ENCODE measurements at places on chromosomes 16 and 17. TPM values are rescaled to one million over a fixed set of nuclear protein-coding genes. Genes with fewer than 3 reads are reported as not detected.

The COPZ2 gene
- 107 TPM for polyA plus RNA-seq

The TCAP gene
- polyA plus RNA-seq = 0.12 TPM

The CNTD1 gene
- polyA plus RNA-seq = 0.09 TPM

The ECI1 gene
- polyA plus RNA-seq = 32.4 TPM

The TMEM204 gene
- 6.2 TPM for polyA plus RNA-seq

The MON1B gene
- polyA plus RNA-seq = 14.4 TPM

The KRT31 gene
- not detected for polyA plus RNA-seq

The NPIPB12 gene
- 12.8 TPM for polyA plus RNA-seq

The MRC2 gene
- 61.6 TPM for polyA plus RNA-seq

The CNTNAP1 gene
- polyA plus RNA-seq = 62.9 TPM

The MT1H gene
- not detected for polyA plus RNA-seq

The MLST8 gene
- polyA plus RNA-seq = 41.1 TPM

The XPO6 gene
- polyA plus RNA-seq = 207 TPM

The NOD2 gene
- not detected for polyA plus RNA-seq
